COR-L47 (cell line): ENCODE measurements at places on chromosomes 12 and 14.
A peak's percentile ranks its signal among the peaks of the same experiment; 100 is the strongest.

- DNase-seq = peak; percentile 81
Measured at GRCh38 chr12:501722-502447, 42.1 kb downstream of the B4GALNT3 start.

DNA sequence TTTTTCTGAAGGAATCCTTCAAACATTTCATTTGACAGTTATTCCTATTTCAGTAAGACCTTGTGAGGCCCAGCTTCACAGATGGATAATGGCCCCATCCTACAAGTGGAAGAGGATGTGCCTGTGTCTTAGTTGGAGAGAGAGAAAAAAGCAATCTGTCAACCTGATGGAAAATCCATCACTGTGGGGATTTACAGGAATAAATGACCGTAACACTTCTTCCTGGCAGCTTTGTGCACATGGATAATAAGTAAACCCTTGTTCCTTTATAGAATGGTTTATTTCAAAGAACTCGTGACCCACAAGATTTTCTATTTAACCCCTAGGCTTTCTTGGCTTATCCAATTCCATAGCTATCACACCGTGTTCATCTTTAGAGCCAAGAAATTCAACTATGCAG, 121.4 kb upstream of the PCED1B start:
- DNase-seq = no peak

- DNase-seq = no peak
Measured at GRCh38 chr14:63725786-63726460, 1.9 kb downstream of the SGPP1 start.

DNA sequence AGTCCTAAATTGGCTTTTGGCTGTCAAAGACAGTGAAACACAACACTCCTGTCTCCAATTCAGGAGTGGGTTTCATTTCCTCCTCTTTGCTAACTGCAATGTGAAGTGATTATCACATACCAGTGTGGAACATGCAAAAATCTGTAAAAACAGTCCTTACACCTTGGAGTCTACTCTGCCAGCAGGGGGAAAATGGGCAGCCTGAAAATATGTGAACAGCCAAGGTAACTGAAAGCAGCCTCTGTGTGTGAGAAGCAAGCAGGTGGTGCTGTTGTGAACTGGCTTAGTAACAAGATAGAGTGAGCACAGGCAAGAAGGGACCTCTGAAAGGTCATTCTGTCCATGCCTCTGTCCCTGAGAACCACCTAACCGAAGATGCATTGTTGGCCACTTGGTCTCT, 6.0 kb downstream of the PRMT8 start:
- DNase-seq = peak; percentile 23

- no peak for DNase-seq
Measured at GRCh38 chr12:50121641-50122040, 9.6 kb downstream of the COX14 start.

- no peak for DNase-seq
Measured at GRCh38 chr14:36245223-36245622, 68.7 kb upstream of the PTCSC3 start.

- no peak for DNase-seq
Measured at GRCh38 chr12:111869671-111870070, 27.6 kb downstream of the MAPKAPK5 start.

DNA sequence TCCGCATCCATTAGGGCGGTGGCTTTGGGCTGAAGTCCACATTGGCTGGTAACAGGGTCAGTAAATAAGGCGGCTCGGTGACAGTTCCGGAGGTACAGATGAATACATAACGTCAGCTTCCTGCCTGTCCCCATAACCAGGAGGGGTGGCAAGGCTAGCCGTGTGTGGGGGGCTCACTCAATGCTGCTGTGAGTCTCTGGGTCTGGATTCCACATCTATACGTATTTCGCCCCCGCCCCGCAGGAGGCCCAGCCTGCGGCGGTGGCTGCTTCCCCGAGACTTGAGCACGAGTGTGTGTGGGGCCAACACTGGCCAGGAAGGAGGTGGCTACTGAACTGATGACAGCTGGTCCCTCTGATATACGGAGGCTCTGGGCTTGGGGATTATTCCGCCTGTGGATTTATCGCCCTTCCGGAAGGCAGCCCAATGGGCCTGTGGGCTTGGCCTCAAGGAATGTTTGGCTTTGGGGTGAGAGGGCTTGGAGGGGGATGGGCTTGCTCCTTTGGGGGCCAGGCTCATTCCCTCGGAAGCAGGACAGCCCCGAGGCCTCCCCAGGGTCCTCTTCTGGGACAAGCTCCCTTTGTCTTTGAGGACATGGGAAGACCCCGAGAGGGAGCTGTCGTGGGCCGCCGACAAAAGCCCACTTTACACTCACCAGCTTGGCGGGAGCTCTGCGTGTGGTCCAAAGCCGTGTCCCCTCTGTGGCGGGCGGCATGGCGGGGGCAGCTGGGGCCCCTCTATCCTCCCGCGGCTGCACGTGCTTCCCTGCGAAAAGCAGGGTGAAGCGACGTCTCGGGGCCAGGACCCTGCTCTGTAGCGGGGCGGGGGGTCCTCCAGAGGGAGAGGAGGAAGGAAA, 82.1 kb downstream of the KIF26A start:
- DNase-seq = no peak

GRCh38 chr14:90305176-90305601, 26.6 kb downstream of the NRDE2 start:
- DNase-seq = no peak

GRCh38 chr14:102922490-102923200, at the start of gene AMN:
TSS of gene AMN (plus strand) at chr14:102922663. CDS start at chr14:102922689, 26 bp downstream.
- DNase-seq = no peak

GRCh38 chr12:105443802-105444652, 113.5 kb downstream of the C12orf75 start:
- no peak for DNase-seq

DNA sequence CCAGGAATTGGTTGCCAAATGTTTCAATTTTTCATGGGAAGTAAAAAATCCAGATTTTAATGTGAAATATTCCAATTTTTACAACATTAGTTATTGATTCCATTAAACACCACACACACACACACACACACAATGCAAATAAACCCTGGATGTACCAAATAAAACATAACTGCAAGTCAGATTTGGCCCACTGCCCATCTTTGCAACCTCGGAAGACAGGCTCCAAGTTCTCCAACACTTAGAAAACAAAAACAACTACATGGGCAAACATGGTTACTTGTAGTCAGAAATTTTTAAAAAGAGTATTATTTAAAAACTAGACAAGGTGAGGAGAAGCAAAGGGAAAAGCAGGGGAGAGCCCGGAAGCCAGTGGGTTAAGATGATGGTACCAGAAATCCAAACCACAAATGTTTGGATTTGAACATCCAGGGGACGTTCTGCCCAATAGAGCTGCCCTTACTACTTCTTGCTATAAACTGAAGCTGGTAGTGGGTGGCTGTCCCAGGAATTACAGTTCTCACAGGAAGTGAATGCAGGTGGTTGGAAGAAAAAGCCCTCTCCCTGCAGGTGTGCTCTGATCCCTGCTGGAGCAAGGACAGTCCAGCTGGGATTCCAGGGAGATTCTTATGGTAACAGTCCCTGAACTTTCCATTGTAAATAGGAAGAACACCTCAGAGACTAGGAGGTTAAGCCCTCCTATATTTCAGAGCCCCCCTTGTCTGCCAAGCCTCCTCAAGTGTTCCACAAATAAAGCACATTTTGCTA, 111.7 kb downstream of the SLC25A21 start:
- DNase-seq = no peak

GRCh38 chr12:11651785-11652184, 2.3 kb downstream of the ETV6 start:
- no peak for DNase-seq

DNA sequence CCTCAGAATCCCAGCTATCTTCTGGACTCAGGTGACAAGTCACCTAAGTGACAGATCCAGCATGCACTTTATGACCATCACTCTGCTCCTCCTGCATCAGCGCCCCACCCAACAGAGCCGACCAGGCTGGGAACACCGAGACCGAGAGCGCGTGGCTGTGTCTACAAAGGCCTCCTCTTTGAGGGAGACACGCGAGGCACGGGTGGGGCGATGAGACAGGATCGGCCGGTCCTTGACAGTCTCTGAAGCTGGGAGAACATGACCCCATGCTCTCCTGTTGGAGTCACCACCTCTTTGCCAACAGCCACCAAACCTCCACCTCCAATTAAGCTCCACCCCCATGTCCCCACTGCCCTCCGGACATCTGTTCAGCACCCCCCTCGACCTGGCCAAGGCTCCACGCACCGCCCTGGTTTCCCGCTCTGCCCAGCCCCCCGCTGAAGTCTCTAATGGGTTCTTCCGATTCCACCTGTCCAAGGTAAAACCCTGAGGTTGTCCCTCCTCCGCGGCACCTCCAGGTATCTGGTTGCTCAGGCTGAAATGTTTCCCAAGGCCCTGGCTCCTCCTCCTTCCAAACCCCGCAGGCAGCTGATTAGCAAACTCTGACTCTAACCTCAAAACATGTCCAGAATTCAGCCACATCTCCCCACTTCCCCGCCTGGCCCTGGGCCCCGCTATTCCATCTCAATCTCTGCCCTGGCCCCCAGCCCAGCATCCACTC, 31.5 kb downstream of the HSP90AA1 start:
- DNase-seq = no peak

DNA sequence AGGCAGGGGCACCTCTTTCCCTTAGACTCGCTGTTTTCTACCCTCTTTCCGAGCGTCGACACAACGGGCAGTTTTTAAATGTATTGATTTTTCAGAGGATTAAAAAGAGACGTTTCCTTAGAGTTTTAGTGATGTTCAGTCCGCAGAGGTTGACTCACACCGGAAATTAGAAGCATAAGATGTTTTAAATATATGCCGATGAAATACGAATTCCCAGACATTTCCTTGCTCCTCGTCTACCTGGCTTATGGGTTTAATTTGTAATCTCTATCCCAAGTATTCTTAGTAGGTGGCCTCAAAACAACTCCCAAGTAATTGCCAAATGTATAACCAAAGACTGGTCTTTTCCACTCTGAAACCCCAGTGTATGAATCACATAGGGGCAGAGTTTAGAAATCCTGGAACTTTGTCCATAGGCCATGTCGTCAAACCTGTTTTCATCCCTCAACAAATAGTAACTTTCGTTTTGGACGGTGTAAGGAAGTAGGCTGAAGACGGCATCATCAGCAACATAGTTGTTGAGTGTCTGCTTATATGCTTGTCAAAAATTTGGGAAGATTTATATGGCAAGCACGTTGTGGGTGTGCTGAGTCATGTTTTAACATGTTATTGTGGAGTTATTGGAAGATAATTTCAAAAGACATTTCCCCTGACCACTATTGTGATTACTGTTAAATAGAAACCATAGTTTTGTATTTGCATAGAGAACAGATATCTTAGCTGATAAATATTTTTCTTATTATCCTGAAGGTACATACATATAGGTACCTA, 824 bp downstream of the TBK1 start:
- no peak for DNase-seq

DNA sequence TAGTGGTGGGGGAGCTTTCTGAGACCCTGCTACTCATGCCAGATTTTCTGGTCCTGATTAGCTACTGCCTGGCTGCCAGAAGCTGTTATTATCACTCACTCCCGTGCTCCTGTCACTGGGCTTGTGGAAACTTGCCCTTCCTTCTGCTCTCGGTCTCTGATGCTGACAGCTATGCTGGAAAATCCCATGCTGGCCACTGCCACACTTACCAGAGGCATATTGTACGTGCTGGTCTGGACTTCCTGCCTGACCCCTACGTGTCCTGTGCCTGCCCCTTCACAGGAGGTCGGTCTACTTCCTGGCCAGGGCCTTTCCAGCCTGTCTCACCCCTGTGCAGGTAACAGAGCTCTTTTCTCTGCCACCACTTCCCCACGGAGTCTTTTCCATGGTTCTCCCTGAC, 149.4 kb upstream of the PLEKHG7 start:
- peak; percentile 22 for DNase-seq

DNA sequence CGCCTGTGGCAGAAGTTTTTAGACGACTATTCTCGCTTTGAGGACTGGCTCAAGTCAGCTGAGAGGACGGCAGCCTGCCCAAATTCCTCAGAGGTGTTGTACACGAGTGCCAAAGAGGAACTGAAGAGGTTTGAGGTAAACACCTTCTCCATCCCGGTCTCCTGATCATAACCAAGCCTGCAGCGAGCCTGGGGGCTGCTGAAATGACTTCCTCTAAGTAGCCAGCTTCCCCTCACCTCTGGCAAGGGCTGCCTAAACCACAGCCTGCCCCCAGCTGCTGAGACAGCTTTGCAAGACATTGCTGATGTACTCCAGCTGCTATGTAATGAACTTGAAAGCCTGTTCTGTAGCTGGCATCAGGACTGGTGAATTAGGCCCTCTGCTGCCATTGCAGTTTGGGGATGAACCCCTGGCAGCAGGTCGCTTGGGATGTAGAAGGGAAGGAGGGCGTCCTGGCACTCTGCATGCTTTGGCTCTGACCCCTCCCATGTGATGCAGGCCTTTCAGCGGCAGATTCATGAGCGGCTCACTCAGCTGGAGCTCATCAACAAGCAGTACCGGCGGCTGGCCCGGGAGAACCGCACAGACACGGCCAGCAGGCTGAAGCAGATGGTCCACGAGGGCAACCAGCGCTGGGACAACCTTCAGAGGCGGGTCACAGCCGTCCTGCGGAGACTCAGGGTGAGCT, 84.6 kb downstream of the ESR2 start:
- DNase-seq = no peak
